Pancreas (tissue), 10 donors: ENCODE measurements at places on chromosomes 6 and 20. TPM values are rescaled to one million over a fixed set of nuclear protein-coding genes. Genes with fewer than 3 reads are reported as not detected.

GRCh38 chr6:16163066-16163465, 34.2 kb downstream of the MYLIP start:
- no peak for DNase-seq

- no peak for DNase-seq
Measured at GRCh38 chr20:33744773-33745385, 13.1 kb downstream of the ZNF341 start.

DNA sequence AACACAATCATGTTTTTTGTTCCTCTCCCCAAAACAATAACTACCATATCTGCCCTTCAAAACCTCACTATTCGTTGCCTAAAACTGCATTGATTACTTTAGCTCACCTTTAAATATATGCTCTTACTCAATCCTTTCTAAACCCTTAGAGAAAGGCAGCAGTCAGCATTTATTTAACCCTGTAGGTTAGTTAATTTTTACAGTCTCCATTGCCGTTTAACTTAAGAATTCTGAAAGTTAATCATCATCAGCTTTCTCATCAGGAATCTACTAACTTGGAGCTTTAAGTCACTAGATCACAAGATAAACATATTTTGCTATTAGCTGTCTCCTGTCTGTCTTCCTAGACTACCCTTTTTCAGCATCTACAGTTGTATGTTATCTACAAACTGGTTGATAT, 991.9 kb downstream of the EPHA7 start:
- no peak for DNase-seq

DNA sequence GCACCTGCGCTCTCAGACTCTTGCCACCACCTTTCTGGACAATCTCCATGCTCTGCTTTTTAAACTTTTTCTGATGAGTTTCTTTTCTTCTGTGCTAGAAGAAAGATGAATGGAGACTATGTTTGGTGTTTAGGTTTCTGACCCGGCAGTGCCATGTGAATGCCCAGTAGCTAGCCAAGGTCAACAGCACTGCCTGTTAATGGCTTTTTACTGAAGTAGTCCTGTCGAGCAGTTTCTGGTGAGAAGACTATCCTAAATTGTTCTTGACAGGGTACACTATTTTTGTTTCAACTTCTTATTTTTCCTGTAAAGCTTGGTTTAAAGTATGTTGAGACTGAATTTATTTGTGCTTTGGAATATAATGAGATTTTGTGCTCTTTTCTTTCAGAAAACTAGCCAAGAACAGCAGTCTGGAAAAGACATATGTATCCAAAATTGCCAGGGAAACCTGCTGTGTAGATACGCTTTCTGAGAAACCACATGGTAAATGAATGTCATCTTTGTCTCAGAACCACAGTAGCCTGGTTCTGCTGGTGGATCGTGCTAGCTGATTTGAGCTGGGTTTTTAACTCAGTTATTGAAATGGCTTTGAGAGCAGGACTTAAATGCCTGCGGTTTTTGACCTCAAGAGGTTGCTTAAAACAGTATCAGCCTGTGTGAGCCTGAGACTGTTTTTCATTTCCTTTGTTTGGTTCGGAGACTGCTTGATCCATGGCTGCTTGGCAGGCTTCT, 48.1 kb downstream of the KCNS1 start:
- no peak for DNase-seq

GRCh38 chr20:44924541-44924940, 14.7 kb downstream of the PABPC1L start:
- DNase-seq: no peak

- DNase-seq: no peak
Measured at GRCh38 chr20:48295445-48295903, 510.2 kb upstream of the SULF2 start.

- no peak for DNase-seq
Measured at GRCh38 chr6:147808640-147809039, 300.1 kb downstream of the SAMD5 start.

- DNase-seq: no peak
Measured at GRCh38 chr6:99933129-99933528, 60.9 kb downstream of the MCHR2 start.

- no peak for DNase-seq
Measured at GRCh38 chr6:159777240-159777904, 12.0 kb downstream of the TCP1 start.

GRCh38 chr20:47676219-47676721, 109.0 kb downstream of the SULF2 start:
- DNase-seq: peak; percentile 49

Gene ESF1
- 2.8 TPM for total RNA-seq

Gene DSTN
- total RNA-seq: 188 TPM

Gene CLPSL1
- total RNA-seq: 6.0 TPM

Gene DNAH8
- not detected for total RNA-seq

Gene GJA10
- not detected for total RNA-seq

Gene NR2E1
- total RNA-seq: not detected
